ENCODE measurements at places on chromosomes 11 and 22. TPM values are rescaled to one million over a fixed set of nuclear protein-coding genes. Genes with fewer than 3 reads are reported as not detected.

FUT4 gene
- 5.2 TPM for total RNA-seq

ELF5 gene
- total RNA-seq: not detected

KCNA4 gene
- not detected for total RNA-seq

MIOX gene
- not detected for total RNA-seq

DRD2 gene
- not detected for total RNA-seq

ST14 gene
- 1.1 TPM for total RNA-seq

OR8A1 gene
- not detected for total RNA-seq

ZDHHC8 gene
- total RNA-seq: 60.1 TPM

MPZL3 gene
- total RNA-seq: 26.4 TPM

MS4A2 gene
- 0.60 TPM for total RNA-seq

CARD16 gene
- total RNA-seq: 55.4 TPM

SART1 gene
- total RNA-seq: 80.9 TPM

CNTN5 gene
- total RNA-seq: not detected

GRCh38 chr11:2791521-2792380 lies 92.0 kb upstream of the KCNQ1OT1 start:
- no peak for DNase-seq

- no peak for DNase-seq
Measured at GRCh38 chr22:32758866-32759385, 42.6 kb upstream of the TIMP3 start.

DNA sequence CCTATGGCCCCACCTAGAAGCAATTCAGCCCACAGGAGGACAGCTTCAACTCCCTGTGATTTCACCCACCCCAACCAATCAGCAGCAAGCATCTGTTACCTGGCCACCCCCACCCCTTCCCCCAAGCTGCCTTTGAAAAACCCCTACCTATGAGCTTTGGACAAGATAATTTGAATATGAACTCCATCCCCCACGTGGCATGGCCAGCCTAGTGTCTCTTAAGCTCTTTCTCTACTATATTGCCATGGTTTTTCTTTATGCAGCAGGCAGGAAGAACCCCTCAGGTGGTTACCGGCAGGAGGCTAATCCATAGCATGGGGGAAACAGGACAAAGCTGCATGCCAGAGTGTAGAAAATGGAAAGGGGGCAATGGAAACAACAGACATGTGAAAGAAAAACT lies 29.0 kb downstream of the CTSC start:
- no peak for DNase-seq

- DNase-seq: no peak
Measured at GRCh38 chr11:70324376-70325115, 54.1 kb downstream of the PPFIA1 start.

GRCh38 chr22:48310740-48311139 lies 1516.9 kb downstream of the BRD1 start:
- no peak for DNase-seq

GRCh38 chr22:45548991-45549761 lies 46.5 kb downstream of the FBLN1 start:
- no peak for DNase-seq

DNA sequence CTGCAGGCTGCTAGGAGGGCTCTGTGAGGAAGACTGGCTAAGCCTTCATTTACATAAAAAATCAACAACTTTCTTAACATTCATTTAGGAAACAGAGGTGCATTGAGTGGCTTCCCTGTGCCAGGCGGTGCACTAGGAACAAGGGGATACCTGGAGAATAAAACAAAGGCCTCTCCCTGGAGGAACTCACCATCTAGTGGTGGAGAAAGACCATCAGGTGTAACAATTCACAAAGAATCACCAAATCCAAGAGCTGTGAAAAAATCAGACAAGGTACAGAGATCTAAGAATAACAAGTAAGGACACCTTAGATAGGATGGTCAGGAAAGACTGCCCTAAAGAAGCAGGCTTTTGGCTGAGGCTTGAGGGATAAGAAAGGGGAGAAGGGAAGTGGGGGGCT lies 40.3 kb downstream of the CSNK2A3 start:
- no peak for DNase-seq

DNA sequence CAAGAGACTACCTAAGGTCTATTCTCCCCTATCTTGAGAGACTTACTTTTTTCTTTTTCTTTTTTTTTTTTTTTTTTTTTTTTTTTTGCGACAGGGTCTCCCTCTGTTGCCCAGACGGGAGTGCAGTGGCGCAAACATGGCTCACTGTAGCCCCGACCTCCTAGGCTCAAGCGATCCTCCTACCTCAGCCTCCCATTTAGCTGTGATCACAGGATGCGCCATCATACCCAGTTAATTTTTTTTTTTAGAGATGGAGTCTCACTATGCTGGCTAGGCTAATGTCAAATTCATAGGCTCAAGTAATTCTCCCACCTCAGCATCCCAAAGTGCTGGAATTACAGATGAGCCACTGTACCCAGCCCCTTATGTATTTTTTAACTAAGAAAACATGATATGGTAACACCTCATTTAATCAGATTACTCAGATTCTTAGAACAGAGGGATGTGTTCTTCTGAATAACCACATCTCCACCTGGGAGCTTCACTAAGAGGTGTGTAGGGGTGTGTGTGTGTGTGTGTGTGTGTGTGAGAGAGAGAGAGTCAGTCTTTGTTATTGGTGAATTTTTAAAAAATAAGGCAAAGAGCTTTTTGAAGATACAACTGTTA lies 102.9 kb downstream of the USP35 start:
- DNase-seq: no peak

DNA sequence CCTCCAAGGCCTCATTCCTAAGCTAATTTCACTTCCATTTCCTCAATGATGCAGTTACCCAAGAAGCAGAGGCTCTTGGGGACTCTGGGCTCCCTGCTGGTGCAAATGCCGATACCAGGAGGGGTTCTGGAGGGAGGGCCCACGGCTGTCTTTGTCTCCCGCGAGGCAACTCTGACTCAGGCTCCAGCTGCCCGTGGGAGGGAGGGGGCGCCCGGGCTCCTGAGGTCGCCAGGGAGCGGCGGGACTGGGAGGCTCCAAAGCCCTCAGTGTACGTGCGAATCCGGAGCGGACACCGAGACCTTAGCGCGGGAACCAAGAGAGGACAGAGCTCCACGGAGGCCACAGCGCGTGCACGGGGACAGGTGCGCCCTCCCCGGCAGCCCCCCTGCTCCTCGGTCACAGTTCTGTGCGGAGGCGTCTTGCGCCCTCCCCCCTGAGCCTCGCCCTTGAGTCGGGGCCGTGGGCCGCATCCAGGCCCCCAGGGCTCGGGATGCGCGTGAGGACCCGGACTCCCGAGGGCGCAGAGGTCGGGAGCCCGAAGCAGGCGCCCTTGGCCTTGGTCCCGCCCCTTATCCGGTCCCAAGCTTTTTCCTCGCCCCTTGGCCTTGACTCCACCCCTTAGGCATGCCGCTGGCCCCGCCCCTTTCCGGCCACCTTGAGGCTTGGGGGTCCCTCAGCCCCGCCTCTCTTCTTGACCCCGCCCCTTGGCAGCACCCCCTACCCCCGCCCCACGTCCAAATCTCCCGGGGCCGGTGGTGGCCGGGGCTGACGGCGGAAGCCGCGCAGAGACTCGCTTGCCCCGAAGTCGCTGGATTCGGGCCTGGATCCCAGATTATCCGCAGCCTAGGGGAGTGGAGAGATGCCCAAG lies 4.7 kb upstream of the SHISA8 start:
- DNase-seq: no peak

- DNase-seq: no peak
Measured at GRCh38 chr11:133934096-133934495, 22.7 kb downstream of the IGSF9B start.

DNA sequence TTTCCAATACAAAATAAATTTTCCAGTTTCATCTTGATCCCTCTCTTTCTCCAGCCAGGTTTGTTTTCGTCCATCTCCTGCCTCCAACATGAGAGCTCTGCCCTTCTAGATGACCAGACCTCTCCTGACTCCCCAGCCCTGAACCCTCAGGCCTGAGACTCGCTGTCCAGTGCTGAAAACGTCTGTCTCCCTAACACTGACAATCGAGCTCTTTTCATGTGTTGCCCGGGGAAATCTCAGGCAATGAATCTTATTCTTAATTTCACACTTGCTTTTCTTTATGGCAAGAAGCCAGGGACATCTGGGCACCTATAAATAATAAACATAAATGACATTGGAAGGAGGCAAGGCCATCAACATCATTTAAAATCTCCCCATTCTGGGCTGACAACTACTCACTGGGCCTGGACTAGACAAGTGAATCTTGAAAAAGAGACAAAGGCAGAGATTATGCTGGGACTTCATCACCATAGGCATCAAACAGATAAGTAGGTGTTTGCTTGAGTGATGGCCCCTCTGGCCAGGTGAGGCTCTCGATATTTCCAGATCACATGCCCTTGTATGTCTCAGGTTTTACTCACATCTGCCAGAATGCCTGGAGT lies 274.5 kb upstream of the B3GAT1 start:
- DNase-seq: no peak

GRCh38 chr11:76892306-76892705 lies 31.6 kb downstream of the ACER3 start:
- DNase-seq: no peak

GRCh38 chr11:6925636-6926207 lies 504 bp upstream of the ZNF215 start:
- no peak for DNase-seq

DNA sequence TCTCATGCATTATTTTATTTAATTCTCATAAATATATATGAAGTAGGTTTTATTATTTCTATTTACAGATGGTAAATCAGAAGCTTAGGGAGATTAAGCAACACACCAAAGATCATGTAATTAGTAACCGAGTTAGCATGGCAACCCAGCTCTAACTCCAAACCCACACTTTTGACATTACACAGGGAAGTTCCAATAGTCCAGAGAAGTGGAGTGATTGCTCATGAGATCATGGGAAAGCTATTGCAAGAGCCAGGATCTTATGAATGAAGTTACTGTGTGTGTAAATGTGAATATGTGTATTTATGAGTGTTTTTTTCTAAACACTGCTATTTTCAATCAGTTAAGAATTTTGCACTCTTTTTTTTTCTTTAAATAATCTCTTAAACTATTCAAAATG lies 225.8 kb upstream of the KIRREL3 start:
- DNase-seq: no peak

- no peak for DNase-seq
Measured at GRCh38 chr22:25765016-25765367, 23.0 kb downstream of the MYO18B start.

- peak; percentile 46 for DNase-seq
Measured at GRCh38 chr11:64207256-64208085, 950 bp downstream of the FERMT3 start.

DNA sequence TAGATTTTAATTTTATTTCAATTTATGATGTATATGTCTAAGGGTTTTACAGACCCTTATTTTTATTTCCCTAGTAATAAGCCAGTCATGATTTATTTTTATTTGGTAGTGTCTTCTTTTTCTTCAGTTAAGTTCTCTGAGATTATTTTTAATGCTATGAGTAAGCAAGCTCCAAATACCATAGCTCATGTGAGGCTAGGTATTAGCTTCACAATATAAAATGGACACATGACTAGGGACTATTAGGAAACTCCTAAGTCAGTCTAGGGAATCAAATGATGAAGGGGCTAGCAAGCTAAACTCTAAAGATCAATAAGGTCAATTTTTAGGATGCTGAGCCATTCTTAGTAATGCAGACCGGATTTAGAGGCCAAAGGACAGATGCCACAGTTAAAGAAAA lies 45.9 kb downstream of the CKAP5 start:
- no peak for DNase-seq

GRCh38 chr11:60740573-60740972 lies 16.1 kb downstream of the MS4A18 start:
- DNase-seq: no peak

- DNase-seq: no peak
Measured at GRCh38 chr11:63680834-63681320, 423 bp upstream of the RTN3 start.

- DNase-seq: peak; percentile 57
Measured at GRCh38 chr11:45885274-45885920, at the start of gene MAPK8IP1. MAPK8IP1 (plus strand) TSS chr11:45885651; CDS start chr11:45885821, 170 bp downstream.

DNA sequence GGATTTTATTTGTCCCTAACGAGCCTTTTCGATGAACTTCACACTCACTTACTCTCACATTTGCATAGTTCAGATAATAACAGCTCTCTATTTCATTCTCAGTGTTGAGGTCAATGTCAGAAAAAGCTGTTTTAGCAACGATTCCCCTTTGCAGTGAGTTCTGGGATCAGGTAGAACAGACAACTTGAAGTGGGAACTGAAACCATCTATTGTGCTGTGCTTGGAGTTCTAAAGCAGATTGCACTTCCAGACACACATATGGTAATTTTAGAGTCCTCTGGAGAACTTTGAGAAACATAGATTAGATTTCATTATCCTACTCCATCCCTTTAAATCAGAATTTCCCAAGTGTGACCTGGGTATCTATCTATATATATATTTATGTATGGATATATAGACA lies 124.6 kb upstream of the BLID start:
- no peak for DNase-seq

DNA sequence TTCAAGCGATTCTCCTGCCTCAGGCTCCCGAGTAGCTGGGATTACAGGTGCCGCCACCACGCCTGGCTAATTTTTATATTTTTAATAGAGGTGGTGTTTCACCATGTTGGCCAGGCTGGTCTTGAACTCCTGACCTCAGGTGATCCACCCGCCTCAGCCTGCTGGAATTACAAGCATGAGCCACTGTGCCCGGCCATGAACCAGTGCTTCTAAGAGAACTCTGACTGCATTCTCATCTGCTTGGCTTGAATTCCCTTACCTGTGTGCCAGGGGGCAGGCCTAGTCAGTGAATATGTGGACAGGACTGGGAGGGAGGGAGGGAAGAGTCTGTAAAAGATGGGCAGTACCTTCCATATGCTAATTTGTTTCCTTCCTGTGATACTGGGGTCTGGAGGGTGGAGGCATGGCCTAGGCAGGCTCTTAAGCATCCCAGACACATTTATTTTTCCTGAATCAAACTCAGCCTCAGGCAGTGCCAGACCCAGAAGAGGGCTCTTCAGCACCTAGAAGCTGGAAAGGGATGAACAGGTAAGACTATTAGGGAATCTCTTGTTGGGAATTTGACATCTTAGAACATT lies 6.6 kb downstream of the RPS25 start:
- no peak for DNase-seq
